Stimulated activated CD4-positive, alpha-beta T cell treated with anti-CD3 and anti-CD28 coated beads, TNF-alpha, amount 100 ng/mL, for 1 hour (primary cell): ENCODE measurements at places on chromosomes 16 and 17.

- no peak for DNase-seq
Observed at GRCh38 chr17:14042411-14042810, 26.9 kb upstream of the COX10 start.

- DNase-seq: no peak
Observed at GRCh38 chr16:26950636-26951035, 116.1 kb upstream of the C16orf82 start.

DNA sequence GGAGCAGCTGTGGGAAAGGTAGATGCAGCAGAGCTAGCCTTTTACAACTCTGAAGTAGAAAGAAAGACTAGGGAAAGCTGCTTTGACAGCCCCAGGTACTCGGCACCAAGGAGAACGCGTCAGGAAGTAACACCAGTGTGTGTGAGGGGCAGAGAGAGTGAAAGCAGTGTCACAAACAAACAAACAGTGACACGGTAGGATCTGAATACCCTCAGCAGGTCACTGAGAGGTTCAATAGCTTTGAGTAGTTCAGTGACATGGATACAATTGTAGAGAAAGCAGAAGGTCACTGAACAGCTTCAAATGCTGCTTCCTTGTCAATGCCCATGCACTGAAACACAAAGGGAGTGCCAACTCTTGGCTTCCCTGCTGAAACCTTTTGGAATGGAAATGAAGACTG, 150.3 kb upstream of the C17orf78 start:
- DNase-seq: no peak

GRCh38 chr17:19343256-19343630, 19.3 kb downstream of the B9D1 start:
- DNase-seq: no peak

DNA sequence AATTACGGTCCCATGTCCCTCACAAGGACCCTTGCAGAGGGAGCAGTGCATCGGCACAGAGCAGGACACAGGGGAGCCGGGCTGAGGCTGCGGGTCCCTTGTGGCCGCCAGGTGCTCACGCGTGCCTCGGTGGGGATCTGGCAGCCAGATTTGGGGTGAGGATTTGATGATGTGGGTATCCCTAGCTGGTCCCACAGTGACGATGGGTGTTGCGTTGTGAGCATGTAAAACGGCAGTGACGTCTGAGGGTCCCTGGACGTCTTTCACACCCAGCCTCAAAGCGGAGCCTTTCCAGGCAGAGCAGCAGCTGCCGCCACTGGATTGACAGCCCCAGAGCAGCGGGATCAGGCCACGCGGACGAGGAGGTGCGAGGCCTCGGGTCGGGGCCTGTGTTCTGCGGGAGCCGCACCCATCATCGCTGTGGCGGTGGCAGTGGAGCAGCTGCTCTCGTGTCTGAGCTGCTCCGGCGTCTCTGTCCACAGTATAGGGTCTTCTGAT, 54.6 kb downstream of the WDR45B start:
- DNase-seq: no peak
